ENCODE measurements at places on chromosomes 12 and 14.

GRCh38 chr12:17344649-17345048 is 738.7 kb upstream of the LMO3 start:
- no peak for DNase-seq

DNA sequence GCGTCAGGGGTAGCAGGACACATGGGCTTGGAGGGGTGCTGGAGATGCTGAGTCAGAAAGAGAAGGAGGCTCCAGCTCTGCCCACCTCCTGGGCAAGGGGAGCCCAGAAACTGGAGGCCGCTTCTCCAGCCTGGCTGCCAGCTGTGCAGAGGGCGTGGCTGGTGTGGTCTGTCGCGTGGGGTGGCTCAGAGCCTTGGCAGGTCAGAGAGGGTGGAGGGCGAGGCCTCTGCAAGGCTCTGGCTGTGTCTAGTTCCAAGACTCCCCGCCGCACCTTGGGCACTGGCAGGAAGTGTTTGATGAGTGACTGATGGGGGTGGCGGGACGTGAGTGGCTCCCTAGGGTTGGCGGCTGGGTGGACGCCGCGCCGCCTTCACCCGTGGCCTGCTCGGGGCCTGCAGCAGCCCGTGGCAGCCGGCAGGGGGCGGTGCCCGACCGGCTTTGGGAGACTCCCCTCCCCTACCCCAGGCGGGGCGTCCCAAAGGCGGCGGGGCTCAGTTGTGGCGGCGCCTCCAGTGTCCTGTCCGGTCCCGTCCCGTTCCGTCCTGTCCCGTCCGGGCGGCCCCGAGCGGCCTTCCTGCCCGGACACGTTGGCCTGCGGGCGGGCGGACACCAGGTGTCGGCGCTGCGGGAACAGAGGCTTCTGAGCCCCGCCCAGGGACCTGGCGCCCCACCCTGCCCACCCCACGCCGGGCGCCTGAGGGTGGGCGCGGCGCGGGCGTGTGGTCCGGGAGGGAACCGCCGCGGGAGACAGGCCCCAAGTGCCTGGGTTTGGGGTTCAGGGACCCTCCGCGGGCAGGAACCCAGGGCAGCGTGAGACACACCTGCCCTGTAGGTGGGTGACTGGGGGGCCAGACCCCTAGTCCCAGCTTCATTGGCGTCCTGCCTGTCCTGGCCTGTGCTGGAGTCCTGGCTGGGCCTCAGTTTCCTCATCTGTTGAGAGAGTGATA is 39.7 kb downstream of the KRT80 start:
- no peak for DNase-seq

- DNase-seq, result no peak
These were observed 1.4 kb downstream of the PCK2 start for GRCh38 chr14:24095271-24096068.

DNA sequence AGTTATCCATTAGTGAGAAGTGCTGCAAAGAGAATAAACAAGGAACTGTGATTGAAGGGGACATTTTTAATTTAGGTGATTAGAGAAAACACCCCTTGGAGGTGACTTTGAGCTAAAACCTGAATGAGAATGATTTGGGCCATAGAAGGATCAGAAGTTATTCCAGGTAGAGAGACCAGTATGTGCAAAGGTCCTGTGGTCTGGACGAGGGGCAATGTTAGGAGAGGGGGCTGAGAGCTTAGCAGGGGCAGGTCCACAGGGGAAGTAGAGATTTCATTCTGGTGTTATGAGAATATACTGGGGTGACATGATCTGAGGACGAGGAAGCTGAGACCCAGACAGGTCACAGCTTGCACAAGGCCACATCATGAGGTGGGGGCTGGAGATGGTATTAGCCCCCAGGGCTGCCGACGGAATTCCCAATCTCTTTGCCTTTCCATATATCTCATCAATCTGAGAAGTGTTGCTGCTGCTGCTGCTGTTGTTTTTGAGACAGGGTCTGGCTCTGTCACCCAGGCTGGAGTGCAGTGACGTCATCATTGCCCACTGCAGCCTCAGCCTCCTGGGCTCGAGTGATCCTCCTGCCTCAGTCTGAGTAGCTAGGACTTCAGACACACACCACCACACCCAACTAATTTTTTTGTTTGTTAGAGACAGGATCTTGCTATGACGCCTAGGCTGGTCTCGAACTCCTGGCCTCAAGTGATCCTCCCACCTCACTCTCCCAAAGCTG is 55.6 kb downstream of the KCTD10 start:
- no peak for DNase-seq

DNA sequence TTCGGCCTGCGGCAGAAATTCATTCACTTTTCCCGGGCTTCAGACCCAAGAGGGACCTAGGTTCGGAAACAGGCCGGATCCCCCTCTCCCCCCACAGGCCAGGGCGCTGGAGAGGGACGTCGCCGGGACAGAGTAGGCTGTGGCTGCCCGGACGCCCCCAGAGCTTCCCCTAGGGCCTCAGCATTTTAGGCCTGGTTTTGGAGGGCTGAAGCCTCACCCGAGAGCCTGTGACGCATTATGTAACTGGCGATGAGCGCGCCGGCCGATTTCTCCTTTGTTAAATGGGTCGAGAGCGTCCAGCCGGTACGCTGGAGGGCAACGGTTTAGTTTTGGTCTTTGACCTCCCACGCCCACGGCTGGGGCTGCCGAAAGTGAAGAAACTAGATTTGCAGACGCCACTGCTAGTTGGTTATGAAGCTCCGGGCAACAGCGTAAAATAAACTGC is 657 bp downstream of the PEBP1 start:
- DNase-seq, result peak; percentile 10

DNA sequence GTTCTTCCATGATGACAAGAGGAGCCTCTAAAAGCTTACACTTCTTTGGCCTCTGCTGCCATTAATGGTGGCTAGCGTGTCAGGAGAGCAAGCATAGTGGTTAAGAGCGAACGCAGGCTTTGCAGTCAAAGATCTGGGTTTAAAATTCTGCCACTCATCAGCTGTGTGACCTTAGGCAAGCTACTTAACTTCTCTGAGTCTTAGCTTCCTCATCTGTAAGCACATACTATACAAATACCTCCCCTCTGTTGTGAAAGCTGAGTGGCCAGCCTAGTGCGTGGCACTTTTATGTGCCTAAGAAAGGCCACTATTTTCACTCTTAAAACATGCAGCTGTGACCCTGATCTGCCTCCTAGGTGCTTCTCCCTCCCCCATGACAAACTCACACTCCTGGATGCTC is 11.6 kb downstream of the APPL2 start:
- no peak for DNase-seq

DNA sequence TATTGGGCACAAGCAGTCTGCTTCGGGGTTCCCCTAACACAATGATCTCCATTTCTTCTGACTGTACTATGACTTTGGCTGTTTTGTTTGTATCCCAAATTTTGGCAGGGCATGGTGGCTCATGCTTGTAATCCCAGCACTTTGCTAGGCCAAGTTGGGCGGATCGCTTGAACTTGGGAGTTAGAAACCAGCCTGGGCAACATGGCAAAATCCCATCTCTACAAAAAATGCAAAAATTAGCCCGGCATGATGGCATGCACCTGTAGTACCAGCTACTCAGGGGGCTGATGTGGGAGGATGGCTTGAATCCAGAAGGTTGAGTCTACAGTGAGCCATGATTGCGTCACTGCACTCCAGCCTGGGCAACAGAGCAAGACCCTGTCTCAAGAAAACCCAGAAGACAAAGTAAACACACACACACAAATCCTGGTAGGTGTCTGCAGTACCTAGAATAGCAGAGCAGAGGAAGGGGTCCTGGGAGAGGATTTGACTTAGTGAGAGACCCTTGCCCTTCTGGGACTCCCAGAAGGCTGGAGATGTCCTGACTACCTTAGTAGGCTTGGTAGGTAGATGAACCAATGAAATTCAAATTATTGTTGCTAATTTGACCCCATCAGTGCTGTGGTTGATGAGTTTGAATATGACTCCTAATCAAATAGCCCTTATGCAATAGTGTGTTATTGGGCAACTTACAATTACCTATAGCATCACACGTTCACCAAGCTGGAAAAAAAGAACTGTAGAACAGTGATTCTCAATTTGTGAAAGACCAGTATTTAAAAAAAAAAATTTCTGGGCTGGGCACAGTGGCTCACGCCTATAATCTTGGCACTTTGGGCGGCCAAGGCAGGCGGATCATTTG is 6.8 kb upstream of the AEBP2 start:
- no peak for DNase-seq

Measured in hypothalamus (tissue), 51 donors.